T follicular helper cell (primary cell): ENCODE measurements at places on chromosomes 7 and 10.

GRCh38 chr7:20064974-20065862 is 152.0 kb downstream of the MACC1 start:
- DNase-seq: no peak

- DNase-seq: no peak
These were observed 173.9 kb downstream of the GRID1 start for GRCh38 chr10:86192691-86193090.

GRCh38 chr7:47504551-47505311 is 77.2 kb downstream of the TNS3 start:
- no peak for DNase-seq

DNA sequence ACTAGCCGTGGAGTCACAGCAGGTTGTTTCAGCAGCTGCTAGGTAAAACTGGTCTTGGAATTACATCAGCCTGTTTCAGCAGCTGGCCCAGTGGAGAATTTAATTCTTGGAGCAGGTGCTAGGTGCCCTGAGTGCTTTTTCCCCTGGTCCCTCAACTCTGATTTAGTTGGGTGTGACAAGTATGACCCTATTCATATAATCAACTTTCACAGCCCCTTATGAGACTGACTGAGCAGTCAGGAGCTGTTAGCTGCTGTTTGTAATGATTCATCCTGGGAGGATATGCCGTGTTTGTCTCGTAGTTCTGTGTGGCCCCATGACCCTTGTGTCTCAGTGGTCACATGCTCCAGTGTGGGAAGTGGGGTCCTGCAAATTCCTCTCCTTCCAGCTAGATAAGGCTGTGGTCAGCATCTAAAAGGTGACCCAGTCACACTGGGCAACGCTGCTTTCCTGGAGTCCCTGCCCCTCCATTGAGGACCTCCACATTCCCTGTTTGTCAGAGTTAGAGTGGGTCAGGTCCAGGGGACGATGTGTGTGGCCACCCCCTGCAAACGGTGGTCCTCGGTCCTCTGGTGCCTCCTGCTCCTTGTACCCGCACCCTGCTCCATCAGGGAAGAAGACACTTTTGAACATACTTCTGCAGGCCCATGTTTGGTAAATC is 28.3 kb downstream of the TBATA start:
- DNase-seq: no peak

GRCh38 chr7:15396210-15397158 is 165.3 kb downstream of the AGMO start:
- DNase-seq: no peak

DNA sequence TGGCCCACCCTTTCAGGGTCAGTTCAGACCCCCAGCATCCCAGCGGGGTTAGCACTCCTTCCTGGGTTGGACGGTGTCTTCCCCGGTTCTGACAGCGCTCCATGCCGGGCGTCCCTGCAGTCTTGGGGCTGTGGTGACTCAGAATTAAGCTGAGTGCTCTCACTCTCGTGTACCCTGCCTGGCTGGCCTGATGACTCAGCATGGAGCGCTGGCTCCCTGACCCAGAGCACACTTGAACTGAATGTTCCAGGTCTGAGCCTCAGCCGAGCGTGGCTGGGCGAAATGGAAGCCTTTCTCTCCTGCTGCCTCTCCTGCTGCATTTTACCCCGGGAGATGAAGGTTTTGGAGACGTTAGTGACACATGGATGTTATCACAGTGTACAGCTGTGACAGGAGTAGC is 7.1 kb downstream of the BAG3 start:
- no peak for DNase-seq

DNA sequence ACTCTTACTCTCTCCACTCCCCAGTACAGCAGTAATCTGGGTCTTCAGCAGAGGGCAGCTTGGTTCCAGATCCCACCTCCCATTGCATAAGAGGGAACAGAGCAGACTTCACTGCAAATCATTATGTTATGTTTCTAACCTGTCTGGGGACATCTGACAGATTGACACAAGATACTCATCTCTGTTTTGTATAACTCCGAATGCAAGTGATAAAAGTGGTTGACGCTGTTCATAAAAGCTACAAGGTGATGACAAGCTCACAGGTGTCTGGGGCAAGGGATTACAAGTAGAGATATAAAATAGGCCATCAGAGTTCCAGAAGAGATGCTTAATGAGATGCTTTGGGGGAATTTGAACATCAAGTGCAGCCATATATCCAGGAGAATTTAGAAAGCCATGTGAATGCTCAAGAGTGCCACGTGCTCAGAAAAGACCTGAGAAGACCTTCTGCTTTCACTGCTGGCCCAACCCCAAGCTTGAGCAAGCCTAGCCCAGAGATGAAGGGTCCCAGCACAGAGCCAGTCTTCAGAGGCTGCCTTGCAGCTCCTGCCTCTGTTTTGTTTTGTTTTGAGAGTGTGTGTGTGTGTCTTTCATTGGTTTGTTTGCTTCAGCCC is 80.6 kb downstream of the VSTM2A start:
- DNase-seq: no peak

- DNase-seq: no peak
These were observed 38.6 kb downstream of the ZNRF2 start for GRCh38 chr7:30323006-30323355.

- no peak for DNase-seq
These were observed 25.7 kb upstream of the LMBR1 start for GRCh38 chr7:156918635-156919034.

DNA sequence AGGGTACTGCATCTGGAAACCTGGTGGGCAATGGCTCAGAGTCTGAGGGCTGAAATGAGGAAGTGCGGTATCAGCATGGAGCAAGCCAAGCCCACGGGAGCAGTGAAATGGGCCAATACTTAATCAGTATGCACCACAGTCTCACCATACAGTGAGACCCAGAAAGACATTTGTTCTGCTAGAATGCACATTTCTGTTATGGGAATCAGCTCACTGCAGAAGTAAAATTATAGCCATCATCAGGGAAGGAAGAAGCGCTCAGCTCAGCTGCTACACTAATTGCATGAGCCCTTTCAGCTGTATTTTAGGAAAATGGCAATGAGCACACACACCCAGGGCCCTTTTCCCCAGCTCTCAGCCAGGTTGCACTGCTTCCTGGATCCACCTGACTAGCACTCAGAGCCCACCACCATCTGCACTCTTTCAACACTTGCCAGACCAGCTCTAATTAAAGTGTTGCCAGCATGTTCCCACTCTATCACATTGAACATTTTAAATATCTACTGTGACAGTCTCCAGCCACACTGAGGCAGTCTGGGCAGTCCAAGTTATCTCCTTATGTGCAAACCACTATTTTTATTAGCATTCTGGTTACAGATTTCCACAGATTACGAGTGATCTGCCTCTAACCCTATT is 44.2 kb upstream of the PIK3AP1 start:
- DNase-seq: no peak

DNA sequence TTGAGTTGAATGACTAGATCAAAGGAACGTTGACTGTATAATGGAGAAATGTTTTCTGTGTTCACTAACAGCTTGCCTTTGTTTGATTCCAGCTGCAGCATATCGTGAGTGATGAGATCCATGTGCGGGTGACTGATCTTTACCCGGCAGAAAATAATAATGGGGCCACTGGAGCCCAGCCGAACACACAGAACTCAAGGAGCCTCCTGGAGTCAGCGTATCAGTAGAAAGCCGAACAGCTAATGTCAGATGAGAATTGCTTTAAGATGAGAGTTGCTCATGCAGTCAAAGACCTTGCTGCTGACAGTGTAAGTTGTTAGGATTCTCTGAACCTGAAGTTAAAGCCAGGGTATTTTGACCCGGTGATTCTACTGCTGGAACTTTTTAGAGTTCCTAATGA is 34.3 kb upstream of the MTPAP start:
- no peak for DNase-seq

DNA sequence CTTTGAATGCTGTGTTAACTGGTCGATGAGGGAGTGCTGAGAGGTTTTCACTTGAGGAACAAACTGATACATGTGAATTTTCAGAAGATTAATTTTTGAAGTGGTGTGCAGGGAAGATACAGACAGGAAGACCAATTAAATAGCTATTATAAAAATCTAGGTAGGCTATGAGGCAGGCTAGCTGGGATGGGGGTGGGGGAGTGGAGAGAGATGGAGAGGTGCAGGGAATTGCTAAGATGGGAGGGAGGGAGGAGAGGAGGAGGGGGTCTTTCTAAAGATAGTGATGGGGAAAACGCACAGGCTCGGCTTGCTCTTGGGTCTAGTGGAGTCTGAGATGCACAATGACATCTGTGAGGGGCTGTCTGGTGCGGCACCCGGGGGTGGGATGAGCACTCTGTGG is 15.2 kb downstream of the ATXN7L1 start:
- DNase-seq: no peak

DNA sequence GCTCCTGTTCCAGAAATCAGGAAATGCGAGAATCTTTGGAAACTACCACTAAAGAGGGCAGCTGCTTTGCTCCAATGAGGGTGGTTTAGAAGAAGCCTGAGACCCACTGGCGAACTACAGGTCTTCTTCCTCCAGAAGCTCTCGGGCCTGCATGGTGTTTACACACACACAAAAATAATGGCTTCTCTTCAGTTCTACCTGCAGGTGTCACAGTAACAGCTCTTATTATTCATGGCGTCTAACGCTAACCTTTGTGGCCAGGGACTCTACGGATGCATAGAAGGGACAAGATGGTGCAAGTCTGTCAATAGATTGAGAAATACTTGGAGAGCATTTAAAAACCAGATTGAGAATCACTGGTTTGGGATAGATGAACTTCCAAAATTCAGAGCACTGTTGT is 22.4 kb downstream of the GPR141 start:
- no peak for DNase-seq

GRCh38 chr7:359766-360361 is 69.9 kb downstream of the FOXL3 start:
- no peak for DNase-seq
